ENCODE measurements at places on chromosomes 12 and 14.

- DNase-seq = no peak
These were observed 15.4 kb downstream of the BDKRB1 start for GRCh38 chr14:96271421-96271762.

DNA sequence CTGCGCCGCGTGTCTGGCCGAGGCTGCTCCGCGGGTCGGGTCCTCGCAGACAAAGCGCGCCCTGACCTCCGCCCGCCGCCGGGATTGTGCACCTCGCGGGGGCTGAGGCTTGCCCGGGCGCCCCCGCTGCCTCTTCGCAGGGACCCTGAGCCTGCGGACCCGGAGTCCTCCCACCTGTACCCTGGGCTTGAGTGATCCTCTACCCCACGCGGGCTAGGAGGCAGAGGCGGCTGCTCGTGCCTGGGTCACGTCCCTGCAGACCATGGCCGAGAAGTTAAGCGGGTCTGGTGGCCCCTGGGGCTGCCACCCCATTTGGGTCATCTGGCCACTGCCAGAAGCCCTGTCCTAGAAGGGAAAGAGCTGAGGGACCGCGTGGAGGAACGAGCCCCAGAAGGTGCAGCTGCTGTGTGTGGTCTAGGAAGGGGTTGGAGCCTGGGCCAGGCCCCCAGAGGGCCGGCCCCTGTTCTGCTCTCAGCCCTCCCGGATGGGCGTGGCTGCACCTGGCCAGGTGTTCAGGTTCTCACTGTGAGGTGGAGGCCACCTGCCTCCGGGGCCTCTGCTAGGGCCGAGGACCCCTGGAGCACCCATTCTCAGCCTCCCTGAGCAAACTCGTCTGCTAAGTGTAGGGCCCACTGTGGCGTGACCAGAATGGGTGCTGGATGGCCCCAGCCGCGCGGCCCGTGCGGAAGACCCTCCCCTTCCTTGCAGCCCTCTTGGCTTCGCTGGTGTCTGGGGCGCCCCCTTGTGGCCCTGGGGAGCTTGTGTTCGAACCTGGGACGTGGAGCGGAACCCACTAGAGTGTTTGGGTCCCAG, 49.6 kb downstream of the LRCOL1 start:
- peak; percentile 65 for DNase-seq

GRCh38 chr12:123762715-123763052, 583 bp downstream of the DNAH10 start:
- no peak for DNase-seq

DNA sequence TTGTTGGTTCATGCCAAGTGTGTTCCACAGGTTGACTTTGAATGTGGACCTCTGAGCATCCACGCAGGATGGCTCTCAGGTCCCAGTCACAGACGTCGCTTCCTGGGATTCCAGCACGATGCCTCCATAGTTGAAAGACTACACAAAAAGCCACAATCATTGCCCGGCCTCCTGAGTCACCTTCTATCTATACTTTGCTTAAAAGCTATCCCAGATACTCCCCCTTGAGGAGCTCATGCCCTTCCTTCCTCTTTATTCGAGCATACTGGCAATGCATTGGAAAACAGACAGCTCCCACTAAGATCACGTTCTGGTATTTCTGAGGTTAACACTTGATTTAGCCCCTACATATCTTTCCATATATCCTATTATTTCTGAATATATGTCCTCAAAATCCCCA, 40.1 kb downstream of the ZNF664 start:
- DNase-seq = no peak

DNA sequence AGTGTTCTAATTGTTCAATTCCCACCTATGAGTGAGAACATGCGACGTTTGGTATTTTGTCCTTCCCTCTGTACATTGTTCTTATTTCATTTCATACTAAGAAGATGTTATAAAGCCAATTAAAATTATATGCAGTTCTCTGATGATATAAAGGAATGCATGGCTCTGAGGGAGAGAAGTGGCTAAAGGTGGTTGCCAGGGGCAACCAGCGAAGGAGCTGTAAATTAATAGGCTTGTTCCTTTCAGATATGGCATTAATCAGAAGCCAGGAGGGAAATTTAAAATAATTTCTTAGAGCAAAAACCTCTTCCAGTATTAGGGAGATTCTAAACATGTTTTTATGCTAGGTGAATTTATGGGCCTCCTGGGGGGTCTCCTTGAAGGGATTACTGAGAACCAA, 227.8 kb downstream of the TMEM117 start:
- DNase-seq = no peak

GRCh38 chr14:103710771-103711377, 4.4 kb downstream of the XRCC3 start:
- no peak for DNase-seq

DNA sequence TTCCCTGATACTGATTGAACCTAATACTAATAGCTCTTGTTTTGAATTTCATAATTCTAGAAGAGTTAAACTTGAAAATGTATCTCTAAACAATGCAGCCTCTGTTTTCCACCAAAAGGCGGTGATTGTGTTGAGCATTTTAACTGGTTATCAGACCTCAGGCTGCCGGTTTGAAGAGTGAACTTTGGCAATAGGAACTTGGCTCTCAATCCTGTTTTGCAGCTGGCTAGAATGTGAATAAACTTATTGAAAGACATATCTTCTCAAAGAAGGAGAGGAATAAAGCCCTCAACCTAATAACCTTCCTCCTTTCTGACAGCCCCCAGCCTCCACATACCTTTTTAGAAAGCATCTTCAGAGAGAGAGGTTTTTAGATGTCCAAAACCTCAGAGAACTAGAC, 105.4 kb downstream of the SRGAP1 start:
- no peak for DNase-seq

GRCh38 chr14:53927171-53927570, 29.5 kb downstream of the BMP4 start:
- no peak for DNase-seq

- no peak for DNase-seq
These were observed 256.9 kb downstream of the SYT1 start for GRCh38 chr12:79121486-79121885.

GRCh38 chr14:92446771-92447170, 66.8 kb upstream of the RIN3 start:
- DNase-seq = no peak

DNA sequence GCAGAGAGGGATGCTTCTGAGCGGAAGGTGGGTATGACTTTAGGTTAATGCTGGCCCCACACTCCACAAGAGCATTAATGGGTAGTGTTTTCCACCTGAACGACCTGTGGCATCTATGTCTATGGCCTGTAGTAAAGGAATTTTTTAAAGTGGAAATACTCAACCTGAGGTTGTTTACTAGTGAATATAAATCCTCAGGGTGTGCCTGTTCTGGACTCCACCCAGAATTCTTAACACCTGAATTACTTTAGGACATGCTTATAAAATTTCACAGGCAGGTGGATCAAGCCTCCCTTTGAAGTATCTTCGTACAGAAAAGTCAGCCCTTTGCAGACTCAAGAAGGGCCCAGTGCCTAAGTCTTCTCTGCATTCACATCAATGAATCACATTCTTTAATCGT, 196.1 kb downstream of the ESR2 start:
- no peak for DNase-seq

DNA sequence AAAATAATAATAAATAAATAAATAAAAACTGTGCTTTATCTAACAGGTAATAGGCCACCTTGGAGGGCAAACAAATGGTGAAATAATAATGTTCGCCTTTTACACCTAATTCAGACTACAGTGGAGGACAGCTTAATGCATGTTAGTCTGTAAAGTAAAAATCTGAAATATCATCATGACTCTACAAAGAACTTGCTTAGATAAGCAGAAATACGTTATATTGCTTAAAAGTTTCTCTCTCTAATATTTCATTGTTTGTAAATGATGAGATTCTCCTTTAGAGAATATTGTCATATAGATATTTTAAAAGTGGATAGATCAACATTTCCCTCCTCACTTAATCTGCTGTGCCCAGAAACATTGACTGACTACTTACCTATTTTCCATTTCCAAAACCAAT, 98.7 kb upstream of the PDZRN4 start:
- no peak for DNase-seq

- no peak for DNase-seq
These were observed 23.6 kb upstream of the C12orf71 start for GRCh38 chr12:27105746-27106536.

- DNase-seq = no peak
These were observed 1041.8 kb downstream of the VRK1 start for GRCh38 chr14:97838986-97839385.

- no peak for DNase-seq
These were observed 11.4 kb downstream of the RERG start for GRCh38 chr12:15209782-15210181.

DNA sequence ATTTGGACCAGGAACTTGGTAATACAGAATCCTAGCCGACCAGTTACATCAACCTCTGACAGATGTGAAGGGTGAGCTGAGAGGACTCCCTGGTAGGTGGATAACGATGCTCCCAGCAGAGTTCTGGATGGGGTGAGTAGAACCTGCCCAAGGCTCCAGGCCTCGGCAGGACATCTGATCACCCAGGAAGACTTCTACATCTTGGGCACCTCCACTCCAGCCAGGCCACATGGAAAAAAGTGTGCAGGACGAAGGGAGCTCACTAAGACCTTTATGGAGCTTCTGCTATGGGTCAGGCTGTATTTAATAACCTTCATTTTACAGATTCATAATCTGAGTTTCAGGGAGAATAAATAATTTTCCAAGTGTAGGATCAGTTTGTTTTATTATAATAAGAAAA, 1028.7 kb downstream of the BCL11B start:
- no peak for DNase-seq

DNA sequence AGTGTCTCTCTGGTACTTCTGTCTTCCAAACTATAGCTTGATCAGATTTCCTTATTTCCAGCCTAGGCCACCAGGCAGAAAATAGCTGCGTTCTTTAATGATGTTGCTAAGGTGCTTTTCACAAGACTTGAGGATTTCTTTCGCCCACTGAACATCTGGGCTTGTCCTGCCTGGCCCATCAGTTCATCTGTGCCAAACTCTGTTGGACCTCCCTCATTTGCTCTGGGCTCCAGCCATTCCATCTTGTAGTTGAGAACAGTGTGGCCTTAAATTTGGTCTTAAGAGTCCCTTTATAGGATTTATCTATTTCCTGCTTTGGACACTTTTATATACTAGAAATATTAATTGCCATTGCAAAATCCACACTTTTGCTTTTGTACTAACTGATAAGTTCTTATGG, 109.6 kb downstream of the TTLL5 start:
- DNase-seq = no peak

DNA sequence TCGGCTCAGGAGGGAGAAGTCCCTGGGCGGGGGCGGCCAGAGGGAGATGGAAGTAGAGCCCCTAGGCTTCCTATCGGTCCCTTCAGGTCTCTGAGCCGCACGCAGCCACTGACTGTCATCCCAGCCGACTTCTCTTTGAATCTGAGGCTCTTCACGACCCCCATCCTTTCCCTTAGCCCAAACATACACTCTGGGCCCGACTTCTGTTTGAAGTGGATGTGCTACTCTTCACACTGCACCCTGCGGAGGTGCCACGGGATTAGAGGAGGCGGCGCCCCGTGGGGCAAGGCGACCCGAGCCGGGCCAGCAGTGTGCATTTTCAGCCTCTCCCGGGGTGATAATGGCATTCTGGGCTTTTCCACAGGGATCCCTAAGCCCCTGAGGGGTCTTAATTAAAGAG, 6.0 kb upstream of the DACT1 start:
- DNase-seq = no peak

GRCh38 chr12:74043343-74043742, 494.3 kb upstream of the ATXN7L3B start:
- DNase-seq = no peak
